Cortex of kidney (tissue), 1 donor: ENCODE measurements at places on chromosomes 6 and 20.

DNA sequence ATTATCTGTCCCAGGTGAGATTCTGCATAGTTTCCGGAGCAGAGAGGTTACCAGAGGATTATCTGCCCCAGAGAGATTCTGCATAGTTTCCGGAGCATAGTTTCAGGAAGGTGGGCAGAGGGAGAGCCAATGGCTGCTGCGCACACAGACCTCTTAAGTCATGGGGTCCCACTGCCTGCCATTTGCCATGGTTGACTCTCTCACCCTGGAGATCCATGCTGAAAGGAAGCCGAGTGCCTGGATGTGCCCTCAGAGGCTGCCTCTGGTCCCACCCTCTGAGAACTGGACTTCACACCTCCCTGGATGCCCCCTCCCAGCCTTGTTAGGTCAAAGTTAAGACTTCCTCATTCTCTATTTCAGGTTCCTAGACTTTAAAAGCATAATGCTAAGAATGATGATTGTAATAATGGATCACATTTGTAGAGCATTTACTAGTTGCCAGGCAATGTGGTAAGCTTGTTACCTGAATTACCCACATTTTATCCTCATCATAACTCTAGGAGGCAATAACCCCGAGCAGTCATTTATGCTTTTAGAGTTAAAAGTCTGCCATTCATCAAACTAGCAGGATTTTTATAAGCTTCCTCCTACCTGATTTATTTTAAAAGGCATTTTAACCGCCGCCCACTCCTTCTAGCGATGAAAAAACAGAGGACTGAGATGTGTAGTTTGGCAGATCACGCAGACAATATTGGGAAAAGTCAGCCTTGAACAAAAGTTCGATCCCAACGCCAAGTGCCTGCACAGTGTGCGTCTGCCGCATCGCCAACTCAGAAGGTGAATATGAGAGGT lies 11.9 kb downstream of the SERPINB9 start:
- no peak for DNase-seq

DNA sequence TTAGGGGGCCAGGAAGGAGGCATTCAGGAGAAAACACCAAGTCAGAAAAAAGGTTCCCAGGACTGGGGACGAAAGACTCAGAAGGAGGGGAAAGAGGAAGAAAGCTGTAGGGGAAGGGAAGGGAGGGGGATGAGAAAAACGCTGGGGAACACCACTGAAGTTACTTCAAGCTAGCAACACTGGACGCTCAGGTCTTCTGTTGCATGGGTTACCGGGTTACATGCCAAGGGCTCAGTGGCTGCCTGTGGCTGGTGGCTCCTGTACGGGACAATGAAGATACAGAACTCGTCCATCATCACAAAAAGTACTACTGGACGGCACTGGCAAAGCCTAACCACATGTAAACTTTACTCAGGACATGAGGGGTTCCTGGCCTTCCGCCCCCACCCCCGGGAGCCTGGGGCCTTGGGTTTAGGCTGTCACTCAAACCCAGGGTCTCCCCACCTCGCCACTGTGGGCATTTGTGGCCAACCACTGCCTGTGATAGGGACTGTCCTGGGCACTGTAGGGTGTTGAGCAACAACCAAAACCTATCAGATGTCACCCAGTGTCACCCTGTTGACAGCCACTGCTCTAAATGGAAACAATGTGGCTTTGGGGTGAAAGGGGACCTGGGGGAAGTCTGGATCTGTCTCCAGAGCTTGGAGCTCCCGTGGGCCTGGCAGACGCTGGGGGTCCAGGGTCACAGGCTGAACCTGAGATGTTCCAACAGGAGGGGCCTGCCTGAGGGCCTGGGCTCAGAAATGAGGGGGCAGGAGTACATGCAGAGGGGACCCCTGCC lies 40.3 kb upstream of the CD93 start:
- DNase-seq: no peak

- DNase-seq: no peak
Observed at GRCh38 chr6:64774881-64775280, 932.1 kb downstream of the EYS start.

DNA sequence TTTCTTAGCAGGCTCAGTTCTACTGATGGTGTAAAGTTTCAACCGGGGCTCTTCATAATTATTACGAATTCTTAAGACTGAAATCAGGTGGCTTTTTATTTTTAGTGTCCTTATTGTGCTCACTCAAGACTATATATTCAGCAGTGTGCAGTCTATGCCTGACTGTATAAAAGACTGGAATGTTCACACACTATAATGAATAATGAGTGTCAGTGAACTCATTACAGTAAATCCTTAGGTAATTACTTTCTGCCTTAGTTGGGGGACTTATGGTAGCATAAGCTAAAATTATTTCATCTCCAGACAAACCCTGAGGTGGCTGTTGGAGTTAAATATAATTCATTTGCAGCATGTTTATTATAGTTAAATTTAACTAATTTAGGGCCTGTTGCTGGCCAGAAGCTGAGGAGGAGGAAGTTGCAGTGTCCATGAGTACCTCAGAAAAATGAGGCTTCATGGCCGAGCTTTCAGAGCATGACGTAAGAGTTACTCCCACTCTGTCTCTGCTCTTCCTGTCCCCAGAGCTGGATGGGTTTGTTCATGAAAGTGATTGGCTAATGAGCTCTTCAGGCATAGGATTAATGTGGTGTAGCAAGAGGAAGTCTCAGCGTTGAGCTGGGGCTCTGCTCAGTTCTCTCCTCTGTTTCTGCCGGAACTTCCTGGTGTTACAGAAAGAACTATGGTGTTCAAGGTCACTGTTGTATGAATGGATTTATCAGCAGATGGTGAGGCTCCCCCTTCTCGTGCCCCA lies 335.7 kb downstream of the NRN1 start:
- DNase-seq: no peak

- DNase-seq: no peak
Observed at GRCh38 chr6:166836785-166837718, 119.3 kb downstream of the RNASET2 start.

- DNase-seq: no peak
Observed at GRCh38 chr6:119179842-119180241, 101.4 kb upstream of the FAM184A start.

DNA sequence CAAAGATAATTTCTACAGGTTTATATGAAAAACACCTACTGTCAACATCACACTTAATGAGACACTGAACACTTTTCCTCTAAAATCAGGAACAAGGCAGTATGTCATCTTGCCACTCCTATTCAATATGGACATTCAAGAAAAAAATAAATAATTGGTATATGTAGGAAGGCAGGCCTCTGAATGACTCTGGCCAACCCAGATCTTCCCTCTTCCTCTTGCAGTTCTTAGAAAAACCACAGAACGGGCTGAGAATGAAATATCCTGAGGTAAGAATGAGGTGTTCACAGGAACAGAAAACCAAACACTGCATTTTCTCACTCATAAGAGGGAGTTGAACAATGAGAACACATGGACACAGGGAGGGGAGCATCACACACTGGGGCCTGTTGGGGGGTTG lies 1207.2 kb upstream of the CITED2 start:
- no peak for DNase-seq

GRCh38 chr6:27684264-27685211 lies 211.6 kb upstream of the ZNF184 start:
- no peak for DNase-seq

GRCh38 chr6:166169549-166170421 lies 2.1 kb upstream of the TBXT start:
- DNase-seq: no peak

- DNase-seq: no peak
Observed at GRCh38 chr20:58014628-58015315, 213.7 kb downstream of the ANKRD60 start.

- no peak for DNase-seq
Observed at GRCh38 chr20:23910210-23910609, 30.7 kb upstream of the CST5 start.

- DNase-seq: no peak
Observed at GRCh38 chr6:146913842-146914488, 290.3 kb upstream of the STXBP5 start.

GRCh38 chr6:151317103-151317994 lies 74.0 kb downstream of the ZBTB2 start:
- no peak for DNase-seq

DNA sequence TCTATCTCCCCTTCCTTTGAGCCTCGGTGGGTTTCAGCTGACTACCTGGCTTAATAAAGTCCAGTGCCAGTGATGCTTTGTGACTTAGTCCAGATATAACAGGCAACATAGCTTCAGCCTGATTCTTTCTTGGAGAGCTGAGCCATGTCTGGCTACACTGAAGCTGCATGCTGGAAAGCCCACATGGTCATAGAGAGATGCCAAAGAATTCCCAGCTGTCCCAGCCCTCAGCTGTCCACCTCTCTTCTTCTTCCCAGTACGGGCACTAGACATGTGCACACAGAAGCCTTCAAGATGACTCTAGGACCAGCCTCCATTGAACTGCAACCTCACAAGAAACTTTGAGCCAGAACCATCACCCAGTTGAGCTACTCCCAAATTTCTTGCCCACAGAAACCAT lies 154.1 kb upstream of the MYLIP start:
- no peak for DNase-seq

GRCh38 chr6:3281631-3282475 lies 23.1 kb downstream of the PSMG4 start:
- no peak for DNase-seq

DNA sequence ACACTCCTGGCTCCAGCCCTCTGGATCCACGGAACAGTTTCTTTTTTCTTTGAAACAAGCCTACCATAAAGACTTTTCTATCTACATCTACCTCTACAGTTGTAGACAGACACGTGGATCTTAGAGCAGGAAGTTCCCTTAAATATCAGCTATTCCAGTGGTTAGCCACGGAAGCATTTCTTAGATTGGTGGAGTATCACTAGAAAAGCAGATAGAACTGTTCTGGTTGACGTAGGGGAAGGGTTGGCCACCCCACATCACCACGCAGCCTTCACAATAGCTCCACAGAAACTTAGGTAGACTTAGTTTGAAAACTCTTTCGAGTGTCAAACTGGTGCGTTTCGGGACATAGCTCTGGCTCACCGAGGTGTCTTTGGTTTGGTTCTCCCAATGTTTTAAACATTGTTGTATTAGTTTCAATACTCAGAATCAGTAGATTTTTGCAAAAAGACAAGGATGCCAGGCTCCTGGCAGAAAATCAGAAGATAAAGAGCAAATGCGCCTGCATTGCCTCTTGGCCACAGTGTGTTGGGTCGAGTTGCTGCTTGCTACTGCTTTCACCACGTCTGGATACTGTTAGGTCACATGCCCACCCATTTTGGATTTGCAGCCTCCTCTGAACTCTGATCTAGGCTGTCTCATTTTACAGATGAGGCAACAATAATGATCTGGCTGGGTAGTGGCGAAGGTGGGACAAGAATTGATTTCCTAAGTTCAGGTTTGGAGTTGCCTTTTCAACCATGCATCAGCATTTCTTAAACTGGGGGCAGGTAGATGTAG lies 71.5 kb upstream of the DTNBP1 start:
- DNase-seq: no peak

DNA sequence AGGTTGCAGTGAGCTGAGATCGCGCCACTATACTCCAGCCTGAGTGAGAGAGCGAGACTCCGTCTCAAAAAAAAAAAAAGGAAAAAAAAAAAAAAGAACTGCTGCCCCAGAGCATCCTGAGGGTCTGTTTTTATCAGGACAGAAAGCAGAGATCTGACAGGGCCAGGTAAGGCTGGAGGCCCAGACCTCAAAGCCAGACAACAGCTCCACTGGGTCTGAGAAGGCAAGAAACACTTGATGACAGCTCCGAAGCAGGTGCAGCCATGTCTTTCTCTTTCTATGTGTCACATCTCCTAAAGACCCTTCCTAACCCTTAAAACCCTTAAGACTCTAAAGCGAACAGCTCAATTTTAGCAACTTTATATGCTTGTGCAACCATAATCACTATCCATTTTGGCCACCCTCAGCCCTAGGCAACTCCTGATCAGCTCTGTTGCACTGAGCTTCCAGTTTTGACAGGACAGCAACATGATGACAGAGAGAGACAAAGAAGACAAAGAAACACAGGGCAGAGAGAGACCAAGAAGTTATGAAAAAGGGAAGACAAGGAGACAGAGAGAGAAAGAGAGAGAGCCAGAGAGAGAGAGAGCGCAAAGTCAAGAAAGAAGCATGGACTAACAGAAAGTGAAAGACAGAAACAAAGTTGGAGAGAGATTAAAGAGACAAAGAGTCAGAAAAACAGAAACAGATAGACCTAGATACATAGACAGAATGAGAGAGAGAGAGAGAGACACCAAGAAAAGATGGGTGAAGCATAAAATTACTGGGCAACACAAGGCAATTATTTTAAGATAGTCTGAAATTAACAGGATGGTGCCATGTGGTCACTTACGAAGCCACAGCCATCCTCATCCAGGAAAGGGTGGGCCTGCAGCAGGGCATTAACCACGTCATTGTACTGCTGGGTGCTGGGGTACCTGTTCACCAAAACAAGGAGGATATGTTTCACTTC lies 39.2 kb downstream of the SAMD3 start:
- no peak for DNase-seq

DNA sequence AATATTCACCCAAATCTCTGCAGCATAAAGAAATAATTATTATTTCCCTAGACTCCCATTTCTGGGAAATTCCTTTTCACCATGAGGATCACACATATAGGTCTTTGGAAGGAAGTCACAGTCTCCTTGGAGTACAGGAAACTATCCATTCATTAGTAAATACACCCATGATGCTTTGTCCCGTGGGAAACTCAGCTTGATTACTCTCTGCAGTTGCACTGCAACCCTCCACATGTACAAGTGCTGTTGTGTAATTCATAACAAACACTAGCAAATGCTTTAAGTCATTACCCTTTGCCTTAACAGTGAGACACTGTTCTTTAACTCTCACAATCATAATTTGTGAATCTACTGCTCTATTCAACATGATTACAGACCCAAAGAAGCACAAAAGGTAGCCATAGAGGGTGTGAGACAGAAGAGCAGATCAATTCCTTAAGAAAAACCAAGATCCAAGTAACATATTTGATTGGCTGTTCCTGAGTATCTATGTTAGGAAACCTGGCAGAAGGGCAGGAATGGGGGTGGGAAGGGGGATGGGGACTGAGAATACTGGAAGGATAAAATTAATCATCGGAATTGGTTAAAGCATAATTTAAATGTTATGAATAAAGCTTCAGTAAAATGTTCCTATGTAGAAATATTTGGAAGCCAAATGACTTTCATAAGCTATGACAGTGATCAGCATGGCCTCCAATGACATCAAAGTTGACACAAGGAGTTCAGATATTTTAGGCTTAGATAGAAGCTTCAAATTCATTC lies 268.0 kb downstream of the HACE1 start:
- no peak for DNase-seq

DNA sequence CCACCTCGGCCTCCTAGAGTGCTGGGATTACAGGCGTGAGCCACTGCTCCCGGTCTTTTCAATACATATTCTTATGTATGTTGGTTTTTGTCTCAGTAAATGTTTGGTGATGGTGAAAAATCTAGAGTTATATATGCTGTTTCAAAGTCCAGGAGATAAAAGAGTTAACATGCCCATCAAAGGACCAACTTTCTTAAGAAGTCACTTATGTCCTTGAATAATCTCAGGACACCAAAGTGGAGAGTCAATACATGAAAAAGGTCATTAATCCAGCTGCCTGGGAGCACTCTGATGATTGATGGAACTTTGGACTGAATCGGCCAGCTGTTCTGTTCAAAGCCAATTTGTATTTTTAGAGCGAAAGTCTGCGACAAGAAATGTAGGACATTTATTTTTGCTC lies 59.8 kb upstream of the HDAC2 start:
- no peak for DNase-seq

- no peak for DNase-seq
Observed at GRCh38 chr6:16097382-16098171, 31.3 kb upstream of the MYLIP start.

GRCh38 chr20:57665589-57665971 lies 44.2 kb downstream of the PMEPA1 start:
- DNase-seq: no peak
